ENCODE measurements at places on chromosomes 6 and 20.

- no peaks in the 10 kb centered on the region for H3K27me3 ChIP-seq
- H3K36me3 ChIP-seq, result peaks cover 25% of the 10 kb centered on the region
- H3K4me3 ChIP-seq, result peak overlapping the region; percentile 100
- H3K4me1 ChIP-seq, result peaks cover 54% of the 10 kb centered on the region
These were observed 984 bp downstream of the TFAP2C start for GRCh38 chr20:56630086-56630493.

GRCh38 chr6:30922447-30922852 lies 8.4 kb downstream of the VARS2 start:
- H3K36me3 ChIP-seq, result 0 out of 2 replicates have a peak, but pooled peaks cover 6% of the 10 kb centered on the region
- no peaks in the 10 kb centered on the region for H3K27me3 ChIP-seq
- no peak for DNase-seq
- no peak overlapping the region for H3K4me3 ChIP-seq
- H3K27ac ChIP-seq, result no peak overlapping the region

GRCh38 chr6:72820906-72821305 lies 199.0 kb downstream of the KCNQ5 start:
- no peaks in the 10 kb centered on the region for H3K27me3 ChIP-seq
- H3K4me3 ChIP-seq, result no peak overlapping the region
- H3K36me3 ChIP-seq, result no peaks in the 10 kb centered on the region
- H3K4me1 ChIP-seq, result no peaks in the 10 kb centered on the region
- no peak for DNase-seq

GRCh38 chr6:167550941-167551627 lies 226.2 kb downstream of the TTLL2 start:
- H3K4me3 ChIP-seq, result no peak overlapping the region
- H3K4me1 ChIP-seq, result no peaks in the 10 kb centered on the region
- no peaks in the 10 kb centered on the region for H3K36me3 ChIP-seq

- peaks cover 17% of the 10 kb centered on the region for H3K36me3 ChIP-seq
- no peaks in the 10 kb centered on the region for H3K4me1 ChIP-seq
- H3K4me3 ChIP-seq, result no peak overlapping the region
These were observed 131.6 kb downstream of the DST start for GRCh38 chr6:56510984-56511531.

Measured in PC-9 (cell line).